Cortex of kidney (tissue), 1 donor: ENCODE measurements at places on chromosomes 5 and 9.

DNA sequence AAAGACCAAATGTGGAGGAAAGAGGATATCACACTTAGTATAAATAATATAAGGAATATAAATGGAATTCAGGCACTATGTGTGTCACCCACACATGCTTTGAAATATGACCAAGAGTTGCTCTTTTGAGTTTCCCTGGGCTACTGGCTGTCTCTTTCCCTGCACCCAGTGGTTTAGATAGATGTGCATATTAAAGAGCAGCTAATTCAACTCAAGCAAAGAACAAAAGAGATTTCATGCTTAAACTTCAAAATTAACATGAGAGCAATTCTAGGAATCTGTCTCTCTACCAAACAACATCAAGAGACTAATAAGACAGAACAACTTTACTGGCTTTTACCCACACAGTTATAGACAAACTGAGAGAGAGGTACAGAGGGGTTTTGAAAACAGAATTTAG lies 38.0 kb upstream of the ITGA1 start:
- DNase-seq: no peak

DNA sequence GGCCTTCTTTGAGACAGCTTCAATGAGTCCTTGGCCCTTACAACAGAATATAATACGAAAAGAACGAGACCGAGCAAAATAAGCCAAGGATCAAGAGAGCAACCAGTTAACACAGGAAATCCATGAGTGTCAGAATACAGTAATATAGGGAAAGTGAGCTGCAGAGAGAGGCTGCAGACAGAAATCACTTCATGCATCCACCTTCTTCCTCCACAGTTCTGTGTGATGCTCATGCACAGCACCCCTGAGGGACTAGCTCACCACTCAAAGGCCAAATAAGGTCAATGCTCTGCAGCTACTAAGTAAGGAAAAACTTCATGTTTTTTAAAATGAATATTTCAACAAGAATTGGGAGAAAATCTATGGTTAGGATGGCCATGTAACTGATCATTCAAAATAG lies 257.1 kb downstream of the MCTP1 start:
- DNase-seq: no peak

DNA sequence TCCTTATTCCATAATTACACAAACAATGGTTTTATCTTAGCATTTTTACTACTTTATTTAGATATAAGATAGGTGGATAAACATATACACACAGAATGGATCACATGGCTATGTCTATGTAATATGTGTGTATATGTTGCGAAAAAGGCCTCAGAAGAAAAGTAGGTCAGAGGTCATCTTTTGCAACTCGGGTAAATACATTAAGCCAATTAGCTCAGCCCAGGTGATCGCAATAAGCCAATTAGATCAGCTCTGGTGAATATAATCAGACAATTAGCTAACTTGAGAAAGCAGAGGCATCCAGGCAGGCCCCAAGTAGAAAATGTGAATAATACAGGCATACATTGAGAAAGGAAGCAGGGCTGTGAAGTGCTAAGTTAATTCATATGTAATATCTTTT lies 24.3 kb downstream of the SLCO4C1 start:
- DNase-seq: no peak

DNA sequence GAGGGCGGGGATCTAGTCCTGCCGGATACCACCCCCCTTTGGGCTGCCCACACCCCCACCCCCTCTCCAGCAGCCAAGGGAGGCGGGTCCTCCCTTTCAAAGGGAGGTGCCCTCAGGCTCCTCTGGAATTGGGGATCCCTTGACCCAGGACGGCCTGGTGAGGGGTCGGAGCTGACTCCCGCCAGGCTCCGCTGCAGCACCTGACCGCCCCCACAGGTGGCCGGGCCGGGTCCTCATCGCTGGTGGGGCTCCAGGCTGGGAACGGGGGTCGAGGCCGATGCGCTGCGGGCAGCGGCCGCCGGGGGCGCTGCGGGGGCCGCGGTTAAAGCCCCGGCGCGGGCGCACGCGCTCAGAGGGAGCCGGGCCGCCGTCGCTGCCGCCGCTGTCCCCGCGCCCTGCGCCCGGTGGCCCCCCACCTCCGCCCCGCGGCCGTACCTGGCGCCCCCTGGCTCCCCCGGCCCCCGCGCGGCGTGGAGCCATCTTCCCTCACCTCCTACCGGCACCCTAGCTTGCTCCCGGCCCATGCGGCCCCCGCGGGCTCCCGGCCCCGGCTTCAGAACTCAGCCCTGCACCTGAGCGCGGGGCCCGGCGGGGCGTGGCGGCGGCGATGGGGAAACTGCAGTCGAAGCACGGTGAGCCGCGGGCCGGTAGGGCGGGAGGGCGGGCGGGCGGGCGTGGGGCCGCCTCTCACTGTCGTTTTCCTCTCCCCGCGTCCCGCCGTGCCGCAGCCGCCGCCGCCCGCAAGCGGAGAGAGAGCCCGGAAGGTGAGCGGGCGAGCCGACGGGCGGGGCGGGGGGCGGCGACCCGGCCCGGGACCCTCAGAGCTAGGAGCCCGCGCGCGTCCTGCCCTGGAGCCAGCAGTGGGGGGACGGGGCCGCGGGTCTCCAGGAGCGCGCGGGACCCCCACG lies at the start of gene NKD2:
Gene NKD2, plus strand, starts transcription at position 352 of the 908 bp plus-strand sequence. Its CDS starts 256 bp downstream, at position 608.
- DNase-seq: no peak

DNA sequence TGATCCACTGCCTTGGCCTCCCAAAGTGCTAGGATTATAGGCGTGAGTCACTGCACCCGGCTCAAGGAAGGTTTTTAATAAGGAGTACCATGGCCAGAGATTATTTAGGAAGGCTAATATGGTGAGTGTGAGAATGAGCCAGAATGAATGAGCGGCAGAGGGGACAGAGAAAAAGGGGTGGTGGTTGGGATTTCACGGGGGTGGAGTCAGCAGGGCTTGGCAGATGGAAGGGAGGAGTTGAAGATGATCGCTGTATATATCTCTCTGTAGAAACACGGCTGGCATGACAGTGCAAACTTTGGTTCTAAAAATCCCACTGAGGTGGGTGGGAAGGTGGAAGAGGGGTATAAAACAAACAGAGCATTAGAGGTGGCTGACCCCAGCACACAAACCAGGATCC lies 176.7 kb upstream of the TBC1D2 start:
- DNase-seq: no peak

- no peak for DNase-seq
Observed at GRCh38 chr5:98779264-98779877, 5.9 kb downstream of the RGMB start.

DNA sequence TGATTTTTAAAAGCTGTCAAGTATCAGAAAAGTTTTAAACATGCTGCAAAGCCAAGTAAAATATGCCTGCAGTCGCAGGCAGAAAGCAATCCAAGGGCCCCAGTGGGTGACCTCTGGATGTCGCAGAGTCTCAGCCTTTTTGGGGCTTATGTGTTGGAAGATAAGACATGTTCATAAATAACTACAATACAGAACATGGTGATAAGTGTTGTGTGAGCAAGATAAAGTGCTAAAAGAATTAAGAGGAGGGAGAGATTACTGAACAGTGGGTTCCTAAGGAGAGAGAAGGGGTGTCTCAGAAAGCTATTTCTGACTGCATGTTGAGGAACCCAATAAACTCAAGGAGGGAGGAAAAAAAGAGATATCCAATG lies 78.9 kb upstream of the ADRB2 start:
- no peak for DNase-seq

- DNase-seq: no peak
Observed at GRCh38 chr5:96404191-96404867, 28.7 kb downstream of the PCSK1 start.
